ENCODE measurements at places on chromosomes 3 and 15.

GRCh38 chr15:64731012-64731804, 44.2 kb downstream of the RBPMS2 start:
- DNase-seq = peak; percentile 66

- no peak for DNase-seq
These were observed 154.4 kb downstream of the XXYLT1 start for GRCh38 chr3:195116407-195117185.

- no peak for DNase-seq
These were observed 77.6 kb downstream of the TOP2B start for GRCh38 chr3:25587094-25587493.

DNA sequence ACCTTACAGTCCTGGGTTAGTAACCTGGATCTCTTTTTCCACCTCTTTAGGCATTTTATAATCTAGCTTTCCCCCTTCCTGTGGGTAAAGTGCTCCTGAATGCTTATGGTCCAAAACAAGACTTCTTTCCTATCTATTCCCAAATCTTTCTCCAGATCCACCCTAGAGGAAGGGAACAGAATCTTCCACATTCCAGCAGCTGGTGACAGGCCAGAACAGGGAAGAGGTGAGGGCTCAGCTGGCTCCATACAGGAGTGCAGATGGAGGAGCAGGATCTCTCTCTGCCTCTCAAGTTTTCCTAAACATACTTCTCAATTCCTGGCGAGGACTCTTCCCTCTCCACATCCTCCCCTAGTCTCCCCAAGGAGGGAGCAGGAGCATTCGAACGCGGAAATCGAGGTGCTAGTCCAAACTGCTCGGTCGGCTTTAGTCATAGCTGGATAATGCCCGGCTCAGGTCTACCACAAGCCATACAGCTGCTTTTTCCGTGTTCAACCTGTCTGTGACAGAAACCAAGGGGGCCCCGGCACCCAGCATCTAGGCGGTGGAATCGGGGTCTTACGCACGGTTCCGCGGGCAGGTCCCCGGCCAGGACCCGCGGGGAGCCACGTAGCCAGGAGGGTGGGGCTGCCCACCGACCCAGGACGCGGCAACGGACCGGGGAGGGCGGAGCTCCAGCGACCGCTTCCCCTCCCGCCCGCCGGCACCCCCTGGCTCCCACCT, 4.0 kb downstream of the RASSF1 start:
- DNase-seq = no peak

DNA sequence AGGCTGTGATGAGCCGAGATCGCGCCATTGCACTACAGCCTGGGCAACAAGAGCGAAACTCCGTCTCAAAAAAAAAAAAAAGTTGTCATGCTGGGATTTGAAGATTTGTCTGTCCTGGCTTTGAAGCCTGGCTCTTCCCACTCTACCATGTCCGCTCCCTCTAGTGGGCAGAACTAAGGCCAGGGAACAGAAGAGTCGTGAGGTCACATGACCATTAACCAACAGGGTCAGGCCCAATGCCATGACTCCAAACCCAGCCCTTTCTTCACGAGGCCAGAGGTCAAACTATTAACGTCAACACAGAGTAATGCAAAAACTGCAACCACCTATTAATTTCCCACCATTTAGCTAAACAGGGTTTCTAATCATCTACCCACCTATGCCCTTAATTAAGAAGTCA, 212.1 kb downstream of the ADAMTS17 start:
- DNase-seq = no peak

GRCh38 chr3:79604681-79605080, 163.1 kb downstream of the ROBO1 start:
- no peak for DNase-seq

- DNase-seq = no peak
These were observed 1160.5 kb downstream of the IGSF11 start for GRCh38 chr3:117874028-117874690.

- DNase-seq = no peak
These were observed 302.4 kb downstream of the EPHB1 start for GRCh38 chr3:135097276-135097946.

DNA sequence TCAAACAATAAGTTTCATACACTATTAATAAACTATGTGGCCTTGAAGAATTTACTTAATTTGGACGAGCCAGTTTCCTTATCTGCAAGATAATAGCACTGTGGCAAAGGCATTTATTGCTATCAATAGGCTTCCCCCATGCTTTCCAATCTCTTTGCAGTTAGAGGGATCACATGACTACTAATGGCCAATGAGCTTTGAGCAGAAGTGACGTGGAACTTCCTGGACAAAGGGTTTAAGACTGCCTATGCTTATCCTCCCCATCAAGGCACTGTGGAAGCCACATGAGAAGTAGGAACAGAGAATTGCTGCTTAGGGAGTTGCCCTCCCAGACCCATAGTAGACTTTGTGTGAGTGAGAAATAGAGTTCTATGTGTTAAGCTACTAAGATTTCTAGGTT, 16.7 kb upstream of the ZMAT3 start:
- DNase-seq = no peak

GRCh38 chr3:13647298-13648059, 98.6 kb downstream of the FBLN2 start:
- DNase-seq = no peak

DNA sequence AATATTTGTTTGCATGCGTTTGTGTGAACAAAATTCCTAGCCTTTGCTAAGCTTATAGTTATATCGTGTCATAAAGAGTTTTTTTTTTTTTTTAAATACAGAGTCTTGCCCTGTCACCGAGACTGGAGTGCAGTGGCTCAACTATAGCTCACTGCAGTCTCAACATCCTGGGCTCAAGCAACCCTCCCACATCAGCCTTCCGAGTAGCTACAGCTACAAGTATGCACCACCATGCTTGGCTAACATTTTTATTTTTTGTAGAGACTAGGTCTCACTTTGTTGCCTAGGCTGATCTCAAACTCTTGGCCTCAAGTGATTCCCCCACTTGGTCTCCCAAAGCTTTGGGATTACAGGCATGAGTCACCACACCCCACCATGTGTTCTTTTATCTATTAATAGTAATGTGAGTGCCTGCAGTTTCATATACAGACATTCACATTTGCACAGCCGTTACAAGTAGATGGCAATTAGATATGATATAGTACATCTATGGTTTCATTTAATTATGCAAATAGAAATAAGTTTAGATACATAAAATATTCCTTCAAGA, 848.6 kb downstream of the PDCD6IP start:
- DNase-seq = no peak

- no peak for DNase-seq
These were observed 16.7 kb upstream of the WNT7A start for GRCh38 chr3:13896473-13897154.

GRCh38 chr3:4426782-4427344, 40.2 kb downstream of the SUMF1 start:
- no peak for DNase-seq

- no peak for DNase-seq
These were observed 114.8 kb downstream of the FRMD4B start for GRCh38 chr3:69271098-69271497.

DNA sequence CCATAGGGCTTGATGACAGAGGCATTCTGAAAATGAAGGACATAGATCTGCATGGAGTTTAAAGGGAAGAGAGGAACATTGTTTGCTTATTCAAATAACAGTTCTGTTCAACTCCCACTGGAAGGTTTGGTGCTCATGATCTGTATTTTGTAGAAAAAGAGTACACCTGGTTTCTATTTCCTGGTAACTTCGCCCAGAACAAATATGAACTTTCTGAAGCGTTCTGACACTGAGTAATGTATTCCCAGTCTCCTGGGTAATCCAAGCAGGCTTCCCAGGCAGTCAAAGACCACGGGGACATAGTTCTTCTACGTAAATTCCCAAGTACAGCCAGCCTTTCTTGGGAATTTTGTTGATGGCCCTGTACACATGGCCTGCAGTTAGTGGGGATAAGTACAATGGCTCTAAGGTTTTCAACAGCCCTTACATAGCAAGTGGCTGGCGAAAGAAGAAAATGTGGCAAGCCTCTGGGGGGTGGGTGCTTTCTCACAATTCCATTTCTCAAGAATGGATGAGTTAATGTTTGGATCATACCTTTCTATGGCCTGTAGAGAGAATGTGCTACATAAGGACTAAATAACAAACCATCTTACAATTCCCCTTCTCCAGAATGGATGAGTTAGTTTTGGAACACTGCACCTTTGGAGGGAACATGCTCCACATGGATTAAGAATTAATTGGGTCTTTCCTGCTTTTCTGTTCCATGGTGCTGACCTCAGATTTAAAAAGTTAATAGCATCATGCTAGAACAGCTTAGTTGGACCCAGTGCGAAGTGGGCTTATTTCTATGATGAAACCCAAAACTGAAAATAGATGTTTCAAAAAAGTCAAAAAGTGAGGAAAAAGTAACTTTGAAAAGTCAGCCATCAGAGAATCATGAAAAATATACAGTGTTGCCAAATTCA, 52.7 kb downstream of the COL6A6 start:
- no peak for DNase-seq

DNA sequence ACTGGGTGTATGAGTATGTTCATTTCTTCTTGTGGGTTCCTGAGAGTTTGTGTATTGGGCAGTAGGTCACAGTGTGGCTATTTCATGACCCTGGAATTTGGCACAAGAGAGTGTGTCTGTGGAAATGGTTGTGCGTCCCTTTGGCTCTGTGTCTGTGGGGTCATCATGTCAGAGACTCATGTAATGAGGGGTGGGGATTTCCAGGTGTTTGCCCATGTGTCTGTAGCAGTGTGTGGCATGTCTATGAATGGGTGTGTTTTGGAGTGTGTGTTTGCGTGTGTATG, 1.3 kb upstream of the GATA2 start:
- no peak for DNase-seq

GRCh38 chr15:60731583-60732130, 252.7 kb upstream of the ICE2 start:
- no peak for DNase-seq

- no peak for DNase-seq
These were observed 41.9 kb downstream of the LIPC start for GRCh38 chr15:58473724-58474123.

DNA sequence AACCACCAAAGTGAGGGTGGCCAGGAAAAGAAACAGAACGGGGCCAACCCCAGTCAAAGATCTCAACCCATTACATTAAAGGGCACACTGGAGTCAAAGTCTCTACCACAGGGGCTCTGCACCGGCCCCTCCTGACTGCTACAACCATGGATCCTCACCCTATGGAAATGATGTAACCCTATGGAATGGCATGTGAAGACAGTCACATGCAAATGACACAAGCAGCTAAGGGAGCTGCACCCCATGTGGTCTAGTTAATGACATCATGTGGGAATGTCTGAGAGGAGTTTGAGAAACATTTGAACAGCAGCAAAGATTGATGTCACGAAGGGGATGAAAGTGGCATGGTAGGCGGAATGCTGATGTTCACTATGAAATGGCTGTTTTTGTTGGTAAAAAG, 298.2 kb upstream of the SLCO3A1 start:
- no peak for DNase-seq

GRCh38 chr3:30646181-30646876, 39.9 kb downstream of the TGFBR2 start:
- no peak for DNase-seq

- DNase-seq = no peak
These were observed 16.0 kb upstream of the ATOSA start for GRCh38 chr15:52695154-52695553.

DNA sequence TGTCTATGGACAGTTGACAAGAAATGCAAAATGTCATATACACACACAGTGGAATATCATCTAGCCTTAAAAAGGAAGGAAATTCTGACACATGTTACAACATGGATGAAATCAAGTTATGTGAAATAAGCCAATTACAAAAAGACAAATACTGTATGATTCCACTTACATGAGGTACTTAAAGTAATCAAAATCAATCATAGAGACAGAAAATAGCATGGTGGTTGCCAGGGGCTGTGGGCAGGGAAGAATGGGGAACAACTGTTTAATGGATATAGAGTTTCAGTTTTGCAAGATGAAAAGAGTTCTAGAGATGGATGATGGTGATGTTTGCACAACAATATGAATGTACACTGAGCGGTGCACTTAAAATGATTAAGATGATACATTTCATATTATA, 613.8 kb upstream of the ZNF385D start:
- no peak for DNase-seq

- DNase-seq = no peak
These were observed 18.5 kb upstream of the TGFBR2 start for GRCh38 chr3:30587904-30588303.

Data from GM12891 (cell line).